ENCODE measurements at places on chromosomes 12 and 14. TPM values are rescaled to one million over a fixed set of nuclear protein-coding genes. Genes with fewer than 3 reads are reported as not detected.

GRCh38 chr14:75667099-75667765 lies 6.2 kb downstream of the TTLL5 start:
- no peak for DNase-seq

DNA sequence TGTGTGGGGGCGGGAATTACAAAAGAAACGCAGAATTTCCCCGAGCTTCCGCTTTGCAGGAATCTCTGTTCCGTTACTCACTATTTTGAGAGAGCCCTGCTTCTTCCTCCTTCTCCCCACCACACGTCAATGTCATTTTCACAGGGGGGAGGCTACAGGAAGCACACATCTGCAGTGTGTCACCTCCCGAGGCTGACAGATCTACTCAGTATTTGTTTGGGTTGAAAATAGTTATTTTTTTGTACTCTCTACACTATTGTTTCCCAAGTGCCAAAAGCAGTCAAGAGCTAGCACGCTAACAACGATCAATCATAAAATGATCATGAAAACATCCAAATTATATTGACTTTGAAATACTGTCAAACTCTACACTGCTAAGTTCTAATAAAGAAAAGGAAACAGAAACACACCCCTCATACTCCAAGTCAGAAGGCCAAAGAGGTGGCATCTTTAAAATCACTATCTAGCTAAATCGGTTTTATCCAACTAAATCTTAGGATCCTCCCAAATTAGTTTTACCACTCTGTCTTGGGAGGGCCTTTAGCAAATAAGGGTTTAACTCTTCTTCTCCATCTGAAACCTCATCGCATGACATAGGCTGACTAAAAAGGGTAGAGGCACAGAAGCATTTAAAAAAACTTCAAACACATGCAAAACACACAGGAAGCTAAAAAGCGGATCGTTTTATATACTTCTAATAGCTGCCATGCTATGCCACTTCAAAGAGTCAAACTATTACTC lies 51.8 kb downstream of the FOXN3 start:
- DNase-seq: no peak

DNA sequence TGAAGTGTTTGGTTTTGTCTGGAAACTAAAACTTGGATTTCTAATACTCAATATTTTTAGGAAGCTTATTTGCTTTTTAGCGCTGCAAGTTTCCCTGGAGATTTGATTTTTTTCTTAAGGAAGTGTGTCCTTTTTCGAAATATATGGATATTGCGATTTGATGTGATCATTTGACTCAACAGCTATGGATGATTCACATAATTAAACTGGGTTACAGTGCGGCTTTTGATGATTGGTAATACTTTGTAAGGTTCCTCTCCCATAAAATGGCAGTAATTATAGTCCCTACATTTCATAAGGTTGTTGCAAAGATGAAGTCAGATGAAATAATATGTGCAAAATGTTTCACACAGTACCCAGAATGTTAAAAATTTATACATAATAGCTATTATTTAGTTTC lies 13.1 kb downstream of the LDHB start:
- DNase-seq: no peak

DNA sequence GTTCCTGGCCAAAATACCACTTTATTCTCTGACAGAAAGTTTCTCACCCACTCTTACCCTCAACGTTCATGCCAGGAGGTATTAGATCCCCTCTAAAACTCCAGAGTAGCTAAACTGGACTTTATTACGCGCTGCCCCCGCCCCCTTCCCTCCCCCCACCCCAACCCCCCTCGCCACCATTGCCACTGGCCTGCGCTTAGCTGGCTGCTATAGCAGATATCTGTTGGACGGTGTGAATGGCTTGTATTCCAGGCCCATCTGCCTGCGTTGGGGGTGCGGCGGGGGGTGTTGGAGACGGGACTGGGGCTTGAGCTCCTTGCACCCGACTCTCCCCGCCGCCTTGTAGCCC lies 564 bp upstream of the THTPA start:
- DNase-seq: no peak

GRCh38 chr12:107329569-107330324 lies 236.4 kb upstream of the CRY1 start:
- DNase-seq: no peak

DNA sequence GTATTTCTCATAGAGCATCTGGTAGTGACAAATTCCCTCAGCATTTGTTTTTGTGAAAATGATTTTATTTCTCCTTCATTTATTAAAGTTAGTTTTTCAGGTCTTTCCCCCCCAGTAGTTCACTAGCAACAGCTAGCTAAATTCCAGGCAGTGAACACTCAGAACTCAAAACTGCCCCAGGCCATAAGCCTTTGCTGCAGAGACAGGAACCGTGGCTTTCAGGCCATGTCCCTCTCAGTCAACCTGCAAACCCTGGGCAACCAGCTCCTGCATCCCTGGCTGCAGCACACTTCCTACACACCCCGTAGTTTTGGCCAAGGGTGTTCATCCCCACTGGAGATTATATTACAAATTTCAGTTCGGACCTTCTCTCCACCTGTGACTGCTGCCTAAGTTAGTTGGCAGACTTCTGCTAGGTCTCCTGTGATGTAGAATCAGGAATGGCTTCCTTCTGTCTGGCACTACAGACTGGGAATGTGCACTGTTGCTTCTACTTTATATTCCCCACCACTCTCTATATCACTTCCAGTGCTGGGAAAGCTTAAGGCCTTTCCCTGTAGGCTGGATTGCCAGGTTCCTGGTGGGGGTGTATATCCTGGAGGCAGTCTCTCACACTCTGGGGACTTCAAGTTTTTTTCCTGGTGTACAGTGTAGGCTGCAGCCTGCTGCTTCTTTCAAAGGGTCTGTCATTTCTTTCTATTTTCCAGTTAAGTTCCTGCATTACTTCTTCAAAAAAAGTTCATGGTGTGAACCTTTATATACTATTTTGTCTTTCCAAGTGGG lies 924.4 kb upstream of the LRFN5 start:
- no peak for DNase-seq

GRCh38 chr12:114319422-114319821 lies 86.5 kb downstream of the TBX5 start:
- DNase-seq: peak; percentile 87

GRCh38 chr14:64844969-64845536 lies 34.7 kb downstream of the SPTB start:
- DNase-seq: no peak

Gene SERPINA3
- total RNA-seq: 279 TPM

Gene SERPINA10
- total RNA-seq: not detected

Gene ALX1
- not detected for total RNA-seq
